ENCODE measurements at places on chromosomes 3 and 15.
A peak's percentile ranks its signal among the peaks of the same experiment; 100 is the strongest.

DNA sequence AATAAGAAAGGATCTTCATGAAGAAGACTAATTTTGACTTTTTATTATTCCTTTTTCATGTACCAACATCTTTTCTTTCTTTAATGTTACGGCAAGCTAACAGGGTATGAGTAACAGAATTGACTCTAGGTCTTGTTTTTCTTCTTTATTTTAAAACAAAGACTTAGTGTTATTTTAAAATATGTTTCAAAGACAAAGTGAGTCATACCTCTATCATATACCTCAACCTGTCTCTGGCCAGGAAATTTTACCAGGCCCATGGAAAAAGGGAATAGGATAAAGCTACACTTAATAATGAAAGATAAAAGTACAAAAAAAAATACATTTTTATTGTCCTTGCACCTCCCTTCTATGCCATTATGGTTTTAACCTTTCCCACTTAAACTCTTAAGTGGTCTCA is 57.4 kb downstream of the ZNF148 start:
- no peak for DNase-seq

GRCh38 chr15:96089405-96090058 is 241.0 kb upstream of the NR2F2 start:
- no peak for DNase-seq

GRCh38 chr3:100650651-100651619 is 41.5 kb downstream of the ADGRG7 start:
- DNase-seq, result peak; percentile 59

- no peak for DNase-seq
Observed at GRCh38 chr3:53082736-53083135, 36.9 kb upstream of the SFMBT1 start.

DNA sequence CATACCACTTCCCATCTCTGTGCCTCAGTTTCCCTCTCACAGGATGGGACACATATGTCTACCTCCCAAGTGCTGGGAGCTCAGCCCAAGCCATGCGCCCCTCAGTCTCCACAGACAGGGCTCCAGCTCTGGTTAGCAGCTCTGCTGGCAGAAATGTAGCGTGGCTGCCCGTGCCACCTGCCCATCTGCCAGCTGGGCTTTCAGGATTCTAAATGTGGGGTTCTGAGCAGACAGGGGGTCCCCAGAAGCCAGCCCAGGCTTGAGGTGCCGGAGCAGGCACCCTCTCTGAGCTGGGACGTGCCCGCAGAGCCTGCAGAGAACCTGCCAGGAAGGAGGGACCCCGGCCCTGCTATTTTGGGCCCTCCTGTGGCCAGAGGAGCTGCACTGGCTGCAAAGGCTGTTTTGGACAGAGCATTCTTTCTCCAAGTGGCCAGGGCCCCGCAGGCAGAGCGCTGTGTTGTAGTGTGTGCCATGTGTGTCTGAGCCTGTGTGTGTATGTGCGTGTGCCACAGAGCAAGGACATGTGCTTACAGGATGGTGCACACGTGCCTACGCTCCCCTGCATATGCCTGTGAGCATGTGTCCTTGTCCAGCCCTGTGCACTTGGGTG is 31.7 kb downstream of the PSTPIP1 start:
- no peak for DNase-seq

DNA sequence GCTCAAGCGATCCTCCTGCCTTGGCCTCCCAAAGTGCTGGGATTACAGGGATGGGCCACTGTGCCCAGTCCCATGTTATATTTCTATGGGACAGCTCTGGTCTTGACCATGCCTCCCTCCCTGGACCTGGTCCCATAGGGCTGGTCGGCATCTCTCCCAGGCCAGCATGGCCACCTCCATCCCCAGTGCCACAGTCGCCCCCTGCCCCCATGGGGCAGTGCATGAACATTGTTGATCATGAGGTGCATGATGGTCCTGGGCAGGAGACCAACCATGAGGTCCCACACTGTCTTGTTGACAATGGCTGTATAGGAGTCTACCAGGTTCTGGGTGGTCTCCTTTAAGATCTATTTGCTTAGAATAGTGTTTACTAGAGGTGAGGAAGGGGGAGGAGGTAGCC is 6.5 kb downstream of the RPS17 start:
- DNase-seq, result no peak

GRCh38 chr3:58291671-58292338 is 14.2 kb upstream of the RPP14 start:
- DNase-seq, result no peak

GRCh38 chr3:98778852-98779413 is 15.8 kb downstream of the ST3GAL6 start:
- no peak for DNase-seq

DNA sequence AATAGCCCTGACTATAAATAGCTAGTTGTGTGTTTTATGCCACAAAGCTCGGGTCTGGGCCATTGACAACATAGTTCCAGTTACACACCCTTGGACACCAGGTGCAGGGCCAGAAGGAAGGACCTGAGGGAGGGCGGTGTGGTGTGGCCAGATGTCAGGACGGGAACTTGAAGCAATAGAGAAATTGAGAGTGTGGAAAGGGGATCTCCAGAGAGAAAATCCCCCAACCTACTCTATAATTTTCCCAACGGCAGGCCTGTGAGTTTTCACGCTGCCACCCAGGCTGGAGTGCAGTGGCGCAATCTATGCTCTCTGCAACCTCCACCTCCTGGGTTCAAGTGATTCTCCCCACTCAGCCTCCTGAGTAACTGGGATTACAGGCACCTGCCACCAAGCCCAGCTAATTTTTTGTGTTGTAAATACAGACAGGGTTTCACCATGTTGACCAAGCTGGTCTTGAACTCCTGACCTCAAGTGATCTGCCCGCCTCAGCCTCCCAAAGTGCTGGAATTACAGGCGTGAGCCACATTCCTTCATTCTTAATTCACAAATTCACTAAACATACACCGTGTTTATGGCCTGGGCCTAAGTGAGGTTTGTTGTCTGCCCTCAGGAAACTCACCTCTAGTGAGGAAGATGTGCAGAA is 70.8 kb upstream of the KLF13 start:
- DNase-seq, result peak; percentile 60

- peak; percentile 78 for DNase-seq
Observed at GRCh38 chr3:61358364-61358763, 107.1 kb upstream of the FHIT start.

GRCh38 chr15:99716540-99717095 is 16.6 kb downstream of the LYSMD4 start:
- no peak for DNase-seq

- no peak for DNase-seq
Observed at GRCh38 chr3:47678446-47679338, 100.0 kb upstream of the CSPG5 start.

- DNase-seq, result no peak
Observed at GRCh38 chr3:188421151-188421821, 267.3 kb downstream of the LPP start.

DNA sequence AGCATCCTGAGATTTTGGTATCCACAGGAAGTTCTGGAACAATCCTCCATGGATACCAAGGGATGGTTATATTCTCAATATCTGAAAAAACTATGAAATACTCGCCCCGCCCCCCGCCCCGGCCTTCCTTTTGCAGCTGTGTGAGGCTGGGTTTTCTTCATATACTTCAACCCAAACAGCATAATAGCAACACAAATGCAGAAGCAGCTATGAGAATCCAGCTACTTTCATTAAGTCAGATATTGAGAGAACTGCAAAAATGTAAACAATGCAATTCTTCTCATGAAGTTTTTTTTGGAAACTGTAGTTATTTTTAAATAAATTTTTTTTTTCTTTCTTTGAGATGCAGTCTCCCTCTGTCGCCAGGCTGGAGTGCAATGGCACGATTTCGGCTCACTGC is 10.9 kb upstream of the IDH2 start:
- no peak for DNase-seq

GRCh38 chr3:130084436-130084980 is 2.9 kb downstream of the ALG1L2 start:
- no peak for DNase-seq

GRCh38 chr3:115861166-115861733 is 237.9 kb downstream of the GAP43 start:
- DNase-seq, result no peak

- DNase-seq, result no peak
Observed at GRCh38 chr3:52530918-52531826, 2.5 kb downstream of the NT5DC2 start.

- no peak for DNase-seq
Observed at GRCh38 chr15:62253294-62253693, 88.2 kb upstream of the C2CD4B start.

GRCh38 chr3:56855856-56856512 is 54.2 kb upstream of the ARHGEF3 start:
- DNase-seq, result no peak

Measured in GM12864 (cell line).